NCI-H526 treated with DMSO at 0.1 percent for 48 hours (cell line): ENCODE measurements at places on chromosomes 2 and 18.

- no peak for DNase-seq
These were observed 61.4 kb downstream of the TGOLN2 start for GRCh38 chr2:85266146-85267041.

GRCh38 chr2:96253006-96253405, 12.8 kb downstream of the TMEM127 start:
- DNase-seq, result no peak

DNA sequence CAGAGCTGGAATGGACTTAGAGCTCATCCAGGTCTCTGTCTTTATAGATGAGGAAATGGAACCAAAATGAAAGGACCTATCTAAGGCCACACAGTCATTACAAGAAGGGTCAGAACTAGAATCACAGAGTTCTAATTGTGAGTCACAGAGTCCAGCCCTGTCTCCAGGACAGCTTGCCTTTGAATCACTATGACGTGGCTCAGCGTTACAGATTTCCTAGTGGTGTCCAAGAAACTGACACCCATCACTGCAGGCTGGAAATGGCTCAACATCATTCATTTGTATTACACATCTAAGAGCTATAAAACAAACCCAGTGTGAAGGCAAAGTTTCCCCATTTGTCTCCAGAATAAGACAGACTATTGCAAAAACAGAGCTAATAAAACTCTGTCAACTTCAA, 164.3 kb upstream of the SIX2 start:
- DNase-seq, result no peak

GRCh38 chr18:46215902-46216723, 111.9 kb downstream of the HAUS1 start:
- no peak for DNase-seq

GRCh38 chr2:52964916-52965530, 802.6 kb upstream of the CHAC2 start:
- no peak for DNase-seq

GRCh38 chr2:136328207-136328795, 210.4 kb upstream of the CXCR4 start:
- DNase-seq, result no peak

DNA sequence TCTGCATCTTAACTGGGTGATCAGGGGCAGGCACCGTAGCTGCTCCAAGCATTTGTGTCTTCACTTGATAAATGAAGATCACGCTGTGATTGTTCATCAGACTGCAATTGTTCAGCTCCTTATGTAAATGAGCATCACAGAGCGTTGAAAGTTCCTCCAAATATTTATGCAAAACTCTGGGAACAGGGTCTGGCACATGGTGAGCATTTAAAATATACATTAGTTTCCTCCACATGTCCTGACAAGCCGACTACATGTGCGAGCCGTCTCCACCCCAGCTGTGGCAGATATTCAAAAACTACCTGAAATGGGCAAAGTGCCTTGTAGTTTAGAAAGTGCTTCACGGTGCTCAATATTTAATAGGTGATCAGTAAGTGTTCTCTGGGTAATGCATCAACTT, 175.1 kb upstream of the ID2 start:
- DNase-seq, result peak; percentile 92

GRCh38 chr2:69616755-69617154, 26.8 kb downstream of the AAK1 start:
- DNase-seq, result no peak

- peak; percentile 93 for DNase-seq
These were observed 22.0 kb downstream of the SMAD7 start for GRCh38 chr18:48928787-48929186.

- DNase-seq, result no peak
These were observed 314.5 kb upstream of the RGPD4 start for GRCh38 chr2:107511970-107512789.

DNA sequence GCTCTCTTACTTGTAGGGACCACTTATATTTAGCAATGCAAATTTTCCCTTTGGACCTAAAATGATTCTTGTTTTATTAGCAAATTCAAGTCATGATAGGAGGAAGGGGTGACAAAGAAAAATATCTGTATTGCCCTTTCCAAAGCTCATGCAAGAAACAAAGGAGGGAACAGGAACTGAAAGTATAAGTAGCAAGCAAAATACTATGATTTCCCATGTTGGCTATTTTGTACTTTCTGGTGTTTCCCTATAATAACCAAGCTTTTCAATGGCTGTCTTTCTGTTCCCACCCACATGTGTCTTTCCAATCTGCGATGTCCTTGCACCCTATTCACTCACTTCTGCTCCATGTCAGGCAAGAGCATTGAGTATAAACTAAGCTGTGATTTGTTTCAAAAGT, 279.7 kb downstream of the RNF144A start:
- no peak for DNase-seq

DNA sequence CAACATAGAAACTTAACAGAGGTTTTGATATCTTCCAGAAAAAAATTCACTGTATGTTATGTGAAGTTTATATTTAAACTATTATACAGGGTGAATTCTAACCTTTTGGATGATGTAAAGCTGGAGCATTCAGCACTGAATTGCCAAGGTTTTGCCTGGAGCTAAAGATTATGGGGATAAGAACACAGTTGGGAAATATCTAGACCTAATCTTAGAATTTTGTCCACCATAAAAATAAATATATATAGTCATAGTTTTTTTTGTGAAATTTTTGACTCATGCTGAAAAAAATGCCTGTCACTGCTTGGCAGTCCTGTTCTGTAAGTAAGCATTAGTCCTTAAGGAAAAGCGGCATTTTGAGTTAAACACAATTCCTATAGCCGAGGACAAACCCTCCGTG, 339.3 kb upstream of the TMEFF2 start:
- DNase-seq, result no peak

GRCh38 chr2:70520825-70521224, 32.8 kb downstream of the TGFA start:
- no peak for DNase-seq

DNA sequence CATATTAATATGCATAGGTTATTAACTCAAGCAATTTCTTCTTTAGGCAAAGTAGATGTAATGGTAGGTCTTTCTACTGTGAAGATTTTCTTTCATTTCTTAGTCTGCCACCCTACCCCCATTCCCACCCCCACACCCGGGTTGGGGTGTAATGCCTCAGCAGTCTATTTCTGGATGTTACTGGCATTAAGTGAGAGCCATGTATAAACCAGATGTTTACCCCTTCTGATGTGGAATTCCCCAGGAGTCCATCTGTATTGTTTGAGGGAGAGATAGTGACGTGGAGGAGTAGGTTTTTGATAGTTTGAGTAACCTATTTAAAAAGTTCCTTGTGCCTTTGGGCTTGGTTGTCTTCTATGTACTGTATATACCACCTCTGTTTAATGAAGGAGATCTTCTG, 11.8 kb downstream of the TDRD15 start:
- no peak for DNase-seq

DNA sequence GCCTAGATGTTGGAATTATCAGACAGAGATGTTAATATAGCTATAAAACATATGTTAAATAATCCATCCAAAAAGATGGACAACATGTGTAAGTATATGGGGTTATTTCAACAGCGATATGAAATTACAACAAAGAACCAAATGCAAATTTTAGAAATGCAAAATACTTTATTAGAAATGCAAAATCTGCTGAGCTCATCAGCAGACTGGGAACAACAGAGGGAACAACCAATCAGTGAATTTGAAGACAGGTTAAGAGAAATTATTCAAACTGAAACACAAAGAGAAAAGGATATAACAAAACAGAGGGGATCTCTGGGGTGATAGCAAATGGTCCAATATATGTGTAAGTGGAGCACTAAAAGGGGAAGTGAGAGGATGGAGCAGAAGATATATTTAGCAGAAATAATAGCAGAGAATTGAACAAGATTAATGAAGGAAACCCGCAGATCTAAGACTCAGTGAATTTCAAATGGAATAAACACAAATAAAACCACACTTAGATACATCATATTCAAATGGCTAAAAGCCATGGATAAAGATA, 13.5 kb upstream of the HS6ST1 start:
- no peak for DNase-seq
